ENCODE measurements at places on chromosomes 11 and 22.

DNA sequence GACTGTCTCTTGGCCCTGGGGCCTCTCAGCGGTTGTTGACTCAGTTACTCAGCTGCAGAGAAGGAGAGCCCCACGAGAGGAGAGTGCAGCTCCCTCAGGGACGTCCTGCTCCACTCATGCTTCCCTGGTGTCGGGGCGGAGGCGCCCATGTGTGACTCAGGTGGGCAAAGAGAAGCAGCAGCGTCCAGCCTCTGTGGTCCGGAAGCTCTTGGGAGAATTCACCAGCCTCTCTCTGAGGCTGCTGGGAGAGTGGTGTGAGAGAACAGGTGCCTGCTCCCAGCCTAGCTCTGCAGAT is 25.7 kb downstream of the GLB1L2 start:
- DNase-seq: no peak

- DNase-seq: no peak
Observed at GRCh38 chr11:78350646-78351165, 66.9 kb downstream of the GAB2 start.

DNA sequence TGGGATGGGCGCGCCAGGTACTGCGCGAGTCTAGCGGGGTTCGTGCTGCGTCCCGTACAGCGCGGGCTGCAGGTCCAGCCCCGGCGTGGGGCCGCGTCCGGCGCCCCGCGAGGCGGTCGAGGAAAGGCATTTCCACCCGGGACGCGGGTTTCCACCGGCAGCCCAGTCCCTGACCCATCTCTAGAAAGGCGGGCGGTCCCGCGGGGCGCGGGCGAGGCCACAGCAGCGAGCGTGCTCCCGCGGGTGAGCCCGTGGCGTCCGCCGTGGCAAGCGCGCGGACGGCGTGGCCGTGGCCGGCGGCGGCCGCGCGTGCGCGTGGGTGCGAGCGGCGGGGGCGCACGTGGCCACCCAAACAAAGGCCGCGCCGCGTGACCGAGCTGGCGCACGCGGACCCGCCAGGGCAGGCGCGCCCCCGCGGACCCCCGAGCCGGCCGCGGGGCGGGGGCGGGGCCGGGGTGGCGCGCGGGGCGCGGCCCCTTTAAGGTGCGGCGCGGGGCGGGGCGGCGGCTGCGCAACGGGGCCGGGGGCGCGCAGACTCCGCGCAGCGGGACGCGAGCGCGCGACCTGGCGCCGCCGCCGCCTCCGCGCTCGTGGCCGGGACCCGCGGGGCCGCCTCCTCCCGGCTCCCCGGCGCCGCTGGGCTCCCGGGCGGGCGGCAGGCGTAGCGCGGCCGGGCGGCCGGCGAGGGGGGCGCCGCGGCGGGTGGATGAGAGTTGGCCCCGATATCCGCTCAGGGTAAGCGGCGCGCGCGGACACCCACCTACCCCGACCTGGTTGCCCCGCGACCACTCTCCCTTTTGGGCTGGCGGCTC is 39.3 kb upstream of the CELSR1 start:
- DNase-seq: no peak

GRCh38 chr22:19195796-19196731 is 17.5 kb upstream of the SLC25A1 start:
- no peak for DNase-seq

GRCh38 chr11:550746-551085 is 9.8 kb downstream of the LMNTD2 start:
- DNase-seq: no peak
